Activated T-cell treated with anti-CD3 and anti-CD28 coated beads, Interleukin-2, amount 50 U/mL, for 1 hour (primary cell): ENCODE measurements at places on chromosomes 5 and 9.

- no peak for DNase-seq
Observed at GRCh38 chr9:35500130-35500748, 10.3 kb downstream of the RUSC2 start.

DNA sequence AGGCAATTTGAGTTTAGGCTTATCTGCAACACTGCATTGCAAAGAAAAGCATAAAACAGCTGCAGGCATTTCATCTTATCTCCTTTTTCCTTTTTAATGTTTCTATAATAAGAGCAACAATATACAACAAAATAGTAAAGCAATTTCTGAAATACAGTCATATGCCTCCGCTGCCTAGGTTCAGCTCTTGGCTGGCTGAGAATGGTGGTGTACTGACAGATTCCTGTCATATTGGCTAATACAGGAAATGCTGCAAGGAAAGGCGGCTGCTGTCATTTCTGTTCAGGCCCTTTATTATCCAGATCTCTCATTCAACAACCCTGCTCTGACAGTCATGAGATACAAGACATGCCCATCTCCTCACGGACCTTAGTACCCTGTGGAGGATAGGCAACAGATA lies 677.0 kb downstream of the TAF11L14 start:
- DNase-seq = no peak

DNA sequence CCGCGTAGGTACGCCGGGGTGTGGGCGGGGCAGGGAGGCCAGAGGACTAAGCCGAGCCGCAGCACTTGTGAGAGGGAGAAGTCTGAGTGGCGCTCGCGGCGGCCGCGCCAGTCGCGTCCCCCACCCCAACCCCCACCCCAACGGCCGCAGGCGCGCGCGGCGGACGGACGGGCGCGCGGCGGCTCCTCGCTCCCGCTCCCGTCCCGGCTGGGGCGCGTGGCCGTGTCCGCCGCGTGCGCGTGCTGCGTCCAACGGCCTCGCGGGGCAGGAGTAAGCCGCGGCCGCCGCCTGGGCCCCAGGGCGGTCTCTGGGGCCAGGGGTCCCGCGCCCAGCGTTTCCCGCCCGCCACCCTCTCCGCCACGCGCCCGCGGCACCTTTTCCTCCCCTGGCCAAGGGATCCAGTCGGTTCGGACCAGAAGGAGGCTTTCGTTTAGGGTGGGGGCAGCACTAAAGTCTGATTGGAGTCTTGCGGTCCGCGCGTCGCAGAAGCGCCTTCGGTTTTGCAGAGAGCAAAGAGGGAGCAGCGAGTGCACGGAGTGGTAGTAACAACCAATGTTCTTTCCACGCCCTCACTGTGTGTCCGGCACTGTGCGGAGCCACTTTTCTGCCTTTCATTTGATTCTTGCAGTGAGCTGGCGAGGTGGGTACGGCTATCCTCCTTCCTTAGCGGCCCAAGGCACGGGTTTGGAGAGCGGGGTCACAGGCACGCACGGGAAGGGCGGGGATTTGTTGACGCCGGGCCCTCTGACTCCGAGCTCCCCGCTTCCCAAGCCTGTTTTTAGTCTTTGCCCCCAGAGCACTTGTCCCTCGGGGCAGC lies 483 bp downstream of the G3BP1 start:
- DNase-seq = no peak

- DNase-seq = no peak
Observed at GRCh38 chr9:3586066-3586465, 60.3 kb upstream of the RFX3 start.

DNA sequence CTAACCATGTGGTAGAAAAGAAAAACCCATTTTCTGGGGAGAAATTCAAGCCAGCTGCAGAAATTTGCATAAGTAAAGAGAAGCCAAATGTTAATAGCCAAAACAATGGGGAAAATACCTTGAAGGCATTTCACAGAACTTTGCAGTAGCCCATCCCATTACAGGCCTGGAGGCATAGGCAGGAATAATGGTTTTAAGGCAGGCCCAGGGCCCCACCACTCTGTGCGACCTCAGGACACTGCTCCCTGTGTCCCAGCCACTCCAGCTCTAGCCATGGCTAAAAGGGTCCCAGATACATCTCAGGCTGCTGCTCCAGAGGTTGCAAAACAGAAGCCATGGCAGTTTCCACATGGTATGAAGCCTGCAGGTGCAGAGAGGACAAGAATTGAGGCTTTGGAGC lies 253.3 kb downstream of the CTNND2 start:
- DNase-seq = no peak

DNA sequence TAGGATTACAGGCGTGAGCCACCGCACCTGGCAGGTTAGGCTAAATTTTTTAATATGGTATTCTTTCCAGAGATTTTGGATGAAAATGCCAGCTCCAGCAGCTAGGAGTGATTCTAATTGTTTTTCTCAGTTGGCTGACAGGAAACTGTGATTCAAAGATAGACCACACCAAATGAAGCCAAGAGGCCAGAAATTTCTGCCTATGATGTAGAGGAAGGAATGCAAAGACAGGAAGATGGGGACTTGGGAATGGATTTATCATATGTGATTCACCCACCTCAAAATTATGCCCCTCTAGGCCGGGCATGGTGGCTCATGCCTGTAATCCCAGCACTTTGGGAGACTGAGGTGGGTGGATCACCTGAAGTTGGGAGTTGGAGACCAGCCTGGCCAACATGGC lies 53.3 kb downstream of the UGCG start:
- DNase-seq = no peak

DNA sequence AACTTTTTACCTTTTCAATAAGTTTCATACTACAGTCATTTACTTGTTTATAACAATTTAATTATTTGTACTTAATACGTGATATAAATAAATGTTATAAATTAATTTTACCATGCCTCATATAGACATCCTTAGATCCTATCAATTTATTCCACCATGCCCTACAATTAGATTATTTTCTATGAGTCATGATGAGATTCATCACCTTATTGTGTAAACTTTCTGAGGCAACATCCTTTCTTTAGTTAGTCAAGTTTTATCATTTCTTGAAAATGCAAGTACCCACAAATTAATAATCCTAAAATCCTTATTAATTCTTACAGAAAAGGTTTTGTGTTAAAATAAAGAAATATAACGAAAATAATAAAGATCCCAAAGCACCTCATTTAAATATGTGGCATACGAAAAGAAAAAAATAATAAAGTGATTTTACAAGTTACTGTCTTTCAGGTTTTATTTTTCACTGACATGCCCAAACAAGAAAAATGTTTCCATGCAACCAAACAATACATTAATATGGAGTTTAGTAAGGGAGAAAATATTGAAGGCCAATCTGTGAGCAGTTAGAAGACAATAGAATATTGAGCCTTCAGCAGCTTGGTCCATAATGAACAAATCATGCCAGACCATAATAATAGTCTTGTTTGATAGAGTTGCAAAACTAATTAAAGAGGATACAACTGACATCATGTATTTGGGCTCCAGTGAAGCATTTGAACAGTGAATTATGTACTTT lies 188.7 kb upstream of the MRPS30 start:
- DNase-seq = no peak

DNA sequence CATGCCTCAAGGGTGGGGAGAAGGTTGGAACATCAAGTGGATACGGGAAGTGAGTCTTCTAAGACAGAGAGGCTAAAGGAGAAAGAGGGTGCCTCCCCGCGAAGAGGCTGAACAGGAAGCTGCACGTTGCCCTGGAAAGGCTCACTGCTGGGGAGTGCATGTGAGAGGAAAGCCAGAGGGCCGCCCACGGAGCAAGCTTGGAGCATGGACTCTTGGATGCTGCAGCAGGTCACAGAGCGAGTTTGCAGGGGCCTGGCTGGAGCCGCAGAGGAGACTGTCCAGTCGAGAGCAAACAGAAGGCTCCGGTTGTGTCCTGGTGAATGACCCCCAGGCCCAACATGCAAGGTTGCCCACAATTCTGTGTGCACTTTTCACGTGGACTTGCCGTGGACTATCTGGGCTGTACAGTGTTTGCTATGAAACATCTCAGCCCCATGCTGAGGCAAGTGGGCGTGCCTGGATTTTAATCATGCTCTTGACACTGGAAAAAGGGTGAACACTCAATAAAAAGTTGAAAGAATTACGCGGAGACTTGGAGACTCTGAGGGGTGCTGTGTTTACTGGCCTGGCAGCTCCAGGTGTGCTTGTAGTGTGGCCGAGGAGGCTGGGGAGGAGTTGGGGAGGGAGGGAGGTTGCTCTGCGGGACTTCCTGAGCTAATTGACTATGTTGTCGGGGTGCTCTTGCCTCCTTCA lies 54.5 kb upstream of the GARNL3 start:
- no peak for DNase-seq

- no peak for DNase-seq
Observed at GRCh38 chr9:76352026-76352620, 42.1 kb downstream of the RFK start.

DNA sequence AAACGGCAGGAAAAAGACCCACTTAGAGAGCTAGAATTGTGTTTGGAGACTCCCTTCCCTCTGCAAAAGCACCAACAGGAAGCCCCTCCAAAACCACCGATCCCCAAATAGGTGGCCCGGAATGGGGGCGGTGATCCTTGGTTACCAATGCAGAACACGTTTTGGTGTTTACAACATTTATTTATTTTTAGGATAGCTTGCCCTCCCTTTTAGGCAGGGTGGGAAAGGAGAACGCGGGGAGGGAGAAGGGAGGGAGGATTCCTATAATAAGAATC lies 579 bp upstream of the NTRK2 start:
- no peak for DNase-seq

DNA sequence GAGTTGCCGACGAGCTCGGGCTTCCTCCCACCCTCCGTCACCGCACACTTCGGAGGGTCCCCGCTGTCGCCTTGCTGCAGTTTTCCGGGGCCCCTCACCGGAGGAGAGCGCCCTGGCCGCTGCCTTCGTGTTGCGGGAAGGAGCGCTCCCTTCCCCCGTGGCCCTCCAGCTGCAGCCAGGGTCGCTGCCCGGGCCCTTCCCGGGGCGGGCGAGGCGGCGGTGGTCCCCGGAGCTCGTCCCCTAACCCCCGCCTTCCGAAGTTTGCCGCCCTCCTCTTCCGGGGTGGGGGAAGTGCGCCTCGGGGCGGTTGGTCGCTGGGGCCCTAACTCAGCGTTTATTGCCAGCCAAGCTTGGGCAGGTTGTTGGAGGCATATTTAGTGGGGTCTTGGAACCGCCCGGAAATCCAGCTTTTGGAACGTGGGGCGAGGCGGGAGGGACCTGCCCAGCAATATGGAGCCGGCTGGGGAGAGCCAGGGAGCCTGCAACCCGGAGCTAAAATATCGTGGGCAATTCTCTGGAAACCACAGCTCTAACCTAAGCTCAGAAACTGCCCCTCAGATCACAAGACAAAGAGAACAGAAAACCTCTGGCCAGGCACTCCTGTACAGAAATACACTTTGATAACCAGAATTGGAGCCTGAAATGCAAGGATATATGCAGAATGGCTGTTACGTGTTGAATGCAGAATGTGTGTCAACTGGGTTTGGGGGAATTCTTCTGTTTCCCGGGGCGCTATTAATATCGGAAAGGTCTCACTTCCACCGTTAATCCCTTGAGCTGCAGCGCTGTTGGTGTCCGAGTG lies 890 bp downstream of the PIK3R1 start:
- DNase-seq = peak; percentile 67

- no peak for DNase-seq
Observed at GRCh38 chr5:112388074-112388473, 31.0 kb downstream of the EPB41L4A start.

DNA sequence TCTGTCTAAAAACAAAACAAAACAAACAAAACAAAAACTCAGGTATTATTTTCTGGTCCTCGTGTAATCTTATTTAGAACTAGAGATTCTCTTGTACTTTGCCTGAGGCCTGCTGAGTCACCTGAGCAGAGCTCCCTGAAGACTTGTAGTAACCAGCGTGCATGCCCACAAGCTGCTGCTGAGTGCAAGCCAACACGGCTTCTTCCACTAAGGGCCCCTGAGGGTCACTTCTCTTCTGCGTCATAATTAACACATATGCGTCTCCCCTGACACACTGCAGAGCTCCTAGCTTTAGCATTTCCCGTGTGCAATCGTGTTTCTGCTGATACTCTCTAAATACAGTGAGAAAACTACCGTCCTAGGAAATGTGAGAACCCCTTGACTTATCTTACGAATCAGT lies 10.9 kb upstream of the NDFIP1 start:
- no peak for DNase-seq

DNA sequence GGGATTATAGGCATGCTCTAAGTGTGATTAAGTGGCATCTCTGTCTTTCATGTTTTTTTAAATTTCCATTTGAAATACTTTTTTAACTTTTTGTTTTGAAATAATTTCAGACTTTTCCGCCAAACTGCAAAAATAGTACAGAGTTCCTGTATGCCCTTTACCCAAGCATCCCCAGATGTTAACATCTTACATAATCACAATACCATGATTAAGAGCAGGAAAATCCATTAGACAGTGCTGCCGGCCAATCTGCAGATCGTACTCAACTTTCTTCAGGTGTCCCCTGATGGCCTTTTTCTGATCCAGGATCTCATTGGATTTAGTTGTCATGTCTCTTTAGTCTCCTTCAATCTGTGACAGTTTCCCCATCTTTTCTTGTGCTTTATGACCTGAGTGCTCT lies 49.0 kb downstream of the ERGIC1 start:
- DNase-seq = no peak

DNA sequence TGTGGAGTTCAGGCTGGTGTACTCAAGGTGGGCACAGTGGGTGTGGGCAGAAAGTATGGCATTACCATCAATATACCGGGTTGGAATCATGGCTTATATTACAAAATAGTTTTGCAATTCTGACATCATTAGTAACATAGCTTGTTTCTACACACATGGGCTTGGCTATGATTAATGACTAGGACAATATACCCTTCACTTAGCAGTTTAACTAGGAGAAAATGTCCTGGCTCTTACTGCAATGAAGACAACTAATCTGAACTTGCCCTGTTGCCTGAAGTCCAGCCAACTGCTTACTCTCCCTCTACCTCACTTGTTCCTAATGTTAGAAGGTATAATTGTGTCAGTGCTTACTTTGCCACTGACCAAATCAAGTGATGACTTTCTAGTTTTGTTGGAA lies 612.5 kb downstream of the EFNA5 start:
- no peak for DNase-seq

DNA sequence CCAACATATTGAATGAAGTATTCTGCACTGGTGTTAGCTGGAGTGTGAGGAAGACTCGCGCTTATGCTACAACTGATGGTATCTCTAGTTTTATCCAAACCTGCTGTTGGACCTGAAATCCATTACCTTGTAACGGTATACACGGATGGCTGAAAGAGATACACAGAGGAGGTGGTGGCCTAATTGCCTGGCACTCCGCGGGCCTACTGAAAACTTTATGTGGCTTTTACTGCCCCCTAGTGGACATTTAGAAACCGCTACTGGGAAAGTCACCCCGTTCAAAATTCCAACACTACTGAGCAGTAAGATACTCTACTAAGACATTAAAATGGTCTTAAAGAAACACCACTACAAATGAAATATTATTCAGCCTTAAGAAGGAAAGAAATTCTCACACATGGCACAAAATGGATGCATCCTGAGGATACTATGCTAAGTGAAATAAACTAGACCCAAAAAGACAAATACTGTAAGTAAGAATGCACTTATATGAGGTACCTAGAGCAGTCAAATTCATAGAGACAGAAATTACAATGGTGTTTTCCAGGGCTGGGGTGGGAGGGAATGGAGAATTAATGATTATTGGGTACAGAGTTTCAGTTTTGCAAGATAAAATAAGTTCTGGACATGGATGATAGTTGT lies 100.4 kb downstream of the TTLL11 start:
- DNase-seq = peak; percentile 19
